ENCODE measurements at places on chromosomes 11 and 22.

DNA sequence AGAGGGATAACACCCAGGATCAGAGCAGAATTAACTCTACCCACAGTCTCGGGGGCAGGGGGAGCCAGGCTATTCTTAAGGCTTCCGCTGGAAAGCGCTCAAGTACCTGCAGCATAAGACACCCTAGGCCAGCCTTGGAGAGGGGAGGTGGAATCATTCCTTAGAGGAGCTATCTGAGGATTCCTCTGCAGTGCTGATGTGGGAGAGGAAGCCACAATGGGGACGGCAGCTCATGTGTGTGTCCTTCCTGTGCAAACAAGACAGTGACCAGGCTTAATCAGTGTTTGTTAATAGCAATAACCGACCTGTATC, 382.2 kb upstream of the CADM1 start:
- DNase-seq, result no peak

GRCh38 chr11:19080579-19080993, 20.1 kb upstream of the MRGPRX2 start:
- DNase-seq, result no peak

DNA sequence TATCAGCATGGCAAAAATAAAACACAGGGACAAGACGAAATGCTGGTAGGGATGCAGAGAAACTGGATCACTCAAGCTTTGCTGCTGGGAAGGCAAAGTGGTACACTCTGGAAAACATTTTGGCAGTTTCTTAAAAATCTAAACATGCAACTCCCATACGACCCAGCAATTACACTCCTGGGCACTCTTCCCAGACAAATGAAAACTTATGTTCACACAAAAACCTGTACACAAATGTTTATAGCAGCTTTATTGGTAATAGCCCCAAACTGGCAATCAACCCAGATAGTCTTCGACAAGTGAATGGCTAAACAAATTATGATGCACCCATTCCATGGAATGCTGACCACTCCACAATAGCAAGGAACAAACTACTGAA, 35.8 kb upstream of the PRR5 start:
- no peak for DNase-seq

DNA sequence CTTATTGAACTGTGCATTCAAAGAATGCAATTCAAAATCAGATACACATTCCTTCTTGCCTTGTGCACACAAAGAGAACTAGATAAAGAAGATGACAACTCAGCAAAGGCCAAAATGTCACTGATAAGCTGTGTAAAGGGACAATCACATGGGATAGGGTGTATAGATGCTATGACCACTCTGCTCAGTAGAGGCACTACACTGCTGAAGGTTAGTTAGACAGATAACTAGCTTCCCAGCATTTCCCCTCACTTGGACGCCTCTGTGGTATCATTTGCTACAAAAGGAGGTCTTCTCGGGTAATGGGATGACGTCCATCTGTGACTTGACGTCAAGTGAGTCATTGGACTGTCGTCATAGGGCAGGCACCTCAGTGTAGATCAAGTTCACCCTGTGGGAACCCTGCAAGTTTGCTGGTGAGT, 424.9 kb upstream of the CCDC90B start:
- no peak for DNase-seq

DNA sequence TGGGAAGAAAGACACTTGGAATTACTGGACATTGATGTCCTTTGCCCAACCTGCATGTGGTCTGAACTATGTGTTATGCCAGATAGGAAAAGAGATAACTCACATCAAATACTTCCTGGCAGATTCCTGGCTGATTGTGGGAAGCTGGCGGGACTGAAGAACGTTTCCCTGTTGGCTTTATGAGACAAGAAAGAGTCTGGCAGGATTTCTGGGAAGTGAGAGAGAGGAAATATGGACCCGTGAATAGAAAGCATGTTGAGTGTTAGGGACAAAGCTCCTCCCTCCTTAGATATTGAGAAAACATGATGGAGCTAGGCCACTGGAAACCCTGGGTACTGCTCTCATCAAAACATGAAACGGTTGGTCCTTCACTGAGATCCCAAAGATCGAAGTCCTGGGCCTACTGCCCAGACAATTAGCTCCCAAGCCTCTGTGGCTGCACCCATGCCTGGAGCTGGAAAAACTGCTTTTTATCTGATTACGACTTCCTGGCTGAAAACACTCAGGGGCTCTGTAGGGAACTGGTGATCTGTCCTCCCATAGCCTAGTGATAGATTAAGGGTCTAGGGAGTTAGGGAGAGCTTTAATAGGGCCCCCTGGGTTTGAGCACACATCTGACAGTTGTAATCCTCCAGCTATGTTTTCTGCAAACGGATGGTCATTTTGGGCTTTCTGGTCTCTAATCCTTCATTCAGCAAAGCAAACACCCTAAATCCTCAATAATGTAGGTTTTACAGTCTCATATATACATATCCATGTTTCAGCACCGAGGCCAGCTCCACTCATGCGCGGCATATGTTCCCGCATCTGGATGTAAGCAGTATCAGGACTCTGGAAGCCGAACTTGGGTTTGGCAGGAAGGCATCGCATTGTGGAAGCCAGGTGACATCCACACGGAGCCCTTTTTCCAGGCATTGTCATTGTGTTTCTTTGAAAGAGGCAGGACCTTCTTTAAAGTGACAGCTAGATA, 6.1 kb upstream of the B3GAT1 start:
- no peak for DNase-seq

GRCh38 chr11:19352072-19352770, 111.5 kb upstream of the E2F8 start:
- no peak for DNase-seq

- DNase-seq, result no peak
Measured at GRCh38 chr11:102396708-102397563, 49.9 kb downstream of the BIRC2 start.

DNA sequence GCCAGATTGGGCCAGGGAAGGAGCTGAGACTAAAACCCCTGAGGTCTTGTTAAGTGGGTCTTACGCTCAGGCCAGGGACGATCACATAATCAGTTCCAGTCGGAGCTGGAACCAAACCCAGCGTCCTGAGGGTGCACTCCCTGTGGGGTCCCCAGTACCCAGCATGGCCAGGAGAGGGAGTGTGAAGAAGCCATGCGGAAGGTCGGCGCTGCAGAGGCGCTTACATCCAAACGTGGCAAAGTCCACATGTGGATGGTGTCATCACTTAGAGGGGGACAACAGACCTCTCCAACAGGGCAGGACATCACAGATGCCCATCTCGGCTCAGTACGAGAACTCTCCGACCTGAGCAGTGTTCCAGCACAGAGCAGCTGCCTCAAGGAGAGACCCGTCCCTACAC, 8.3 kb downstream of the ATP5MGL start:
- no peak for DNase-seq

GRCh38 chr11:15971215-15971546, 385.2 kb downstream of the SOX6 start:
- DNase-seq, result no peak

DNA sequence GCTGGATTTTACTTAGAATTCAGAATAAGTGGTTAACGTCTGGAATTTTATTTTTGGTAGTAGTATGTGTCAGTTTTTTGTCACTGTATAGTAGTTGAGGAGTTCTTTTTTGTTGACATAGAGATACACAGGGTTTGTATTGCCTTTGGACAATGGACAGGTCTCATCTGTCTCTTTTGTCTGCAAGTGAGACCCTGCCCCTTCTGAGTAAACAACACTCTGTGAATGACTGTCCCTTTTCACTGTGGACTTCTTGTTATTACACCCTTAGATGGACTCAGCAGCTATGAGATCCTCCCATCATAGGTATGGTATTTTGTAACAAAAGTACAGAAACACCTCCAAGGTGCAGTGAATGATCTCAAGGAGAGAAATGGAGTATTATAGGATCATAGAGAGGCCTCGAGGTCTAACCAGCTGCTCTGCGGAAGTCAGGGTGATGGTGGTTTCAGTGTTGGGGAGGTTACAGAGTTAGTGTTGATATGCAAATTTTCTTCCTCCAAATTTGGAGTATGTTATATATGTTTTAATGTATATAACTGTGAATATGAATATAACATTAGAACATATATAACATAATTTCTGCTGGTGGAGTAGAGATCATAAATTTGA, 7.8 kb downstream of the PPP6R3 start:
- no peak for DNase-seq

- DNase-seq, result no peak
Measured at GRCh38 chr11:74333193-74333592, 21.8 kb upstream of the P4HA3 start.

DNA sequence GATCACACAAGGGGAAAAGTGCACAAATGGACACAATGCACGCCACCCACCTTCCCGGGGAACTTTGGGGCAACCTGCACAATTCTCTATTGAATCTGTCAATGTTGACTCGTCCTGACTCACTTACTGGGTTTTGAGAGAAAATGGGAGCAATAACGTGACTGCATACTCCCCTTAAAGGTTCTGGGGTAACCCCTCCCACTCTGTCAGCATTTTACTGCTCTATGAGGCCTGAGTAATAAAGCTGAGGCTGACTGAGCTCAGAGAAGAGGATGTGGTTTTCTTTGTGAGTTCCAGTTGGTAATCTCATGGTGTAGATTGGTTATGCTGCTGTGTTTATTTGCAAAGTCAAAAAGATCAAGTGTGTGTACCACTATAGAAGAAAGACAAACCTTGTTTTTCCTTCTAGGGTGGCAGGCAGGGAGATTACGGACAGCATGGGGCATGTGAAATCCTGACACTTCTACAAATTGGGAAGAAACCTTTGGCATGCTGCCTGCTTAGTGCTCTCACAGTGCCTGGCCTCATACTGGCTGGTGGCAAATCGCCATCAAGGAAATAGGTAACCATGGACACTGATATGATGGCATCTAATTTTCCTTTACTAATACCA, 16.1 kb upstream of the APOA1 start:
- DNase-seq, result no peak

DNA sequence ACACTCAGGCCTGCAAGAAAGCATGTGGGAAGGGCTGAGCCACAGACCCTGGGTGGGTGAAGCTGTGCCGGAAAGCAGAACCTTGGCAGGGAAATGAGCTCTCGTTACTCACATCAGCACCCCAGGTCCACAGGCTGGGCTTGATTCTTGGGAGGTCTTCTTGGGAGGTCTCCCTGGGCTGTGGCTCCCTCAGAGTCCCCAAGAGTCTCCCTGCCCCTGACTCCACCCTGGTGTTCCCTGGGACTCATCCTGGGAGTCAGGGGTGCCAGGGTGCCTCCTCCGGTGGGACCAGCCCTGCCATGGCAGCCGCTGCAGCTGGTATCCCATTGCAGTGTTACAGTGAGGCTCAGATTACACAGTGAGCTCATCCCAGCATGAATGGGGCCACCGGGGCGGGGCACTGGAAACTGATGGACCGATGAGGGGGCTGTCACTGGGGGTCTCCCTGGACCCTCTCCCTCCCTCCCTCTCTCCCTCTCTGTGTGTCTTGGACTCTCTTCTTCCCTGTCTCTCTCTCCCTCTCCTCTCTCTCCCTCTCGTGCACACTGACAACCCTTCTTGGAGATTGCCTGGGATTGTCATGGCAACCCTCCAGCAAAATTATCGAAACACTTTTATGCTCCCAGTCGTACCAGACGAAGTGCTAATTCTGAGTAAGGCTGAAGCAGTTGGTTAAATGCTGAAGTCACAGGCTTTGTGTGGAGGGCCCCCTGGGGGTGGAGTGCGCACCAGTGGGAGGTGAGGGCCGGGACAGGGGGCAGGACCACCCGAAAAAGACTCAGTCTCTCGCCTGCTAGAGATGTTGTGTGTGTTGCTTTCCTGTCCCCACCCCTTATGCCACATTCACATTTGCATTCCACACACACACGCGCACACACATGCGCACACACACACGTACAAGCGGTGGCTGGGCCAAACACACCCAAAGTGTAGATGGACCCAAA, 8.6 kb upstream of the C11orf96 start:
- DNase-seq, result no peak

DNA sequence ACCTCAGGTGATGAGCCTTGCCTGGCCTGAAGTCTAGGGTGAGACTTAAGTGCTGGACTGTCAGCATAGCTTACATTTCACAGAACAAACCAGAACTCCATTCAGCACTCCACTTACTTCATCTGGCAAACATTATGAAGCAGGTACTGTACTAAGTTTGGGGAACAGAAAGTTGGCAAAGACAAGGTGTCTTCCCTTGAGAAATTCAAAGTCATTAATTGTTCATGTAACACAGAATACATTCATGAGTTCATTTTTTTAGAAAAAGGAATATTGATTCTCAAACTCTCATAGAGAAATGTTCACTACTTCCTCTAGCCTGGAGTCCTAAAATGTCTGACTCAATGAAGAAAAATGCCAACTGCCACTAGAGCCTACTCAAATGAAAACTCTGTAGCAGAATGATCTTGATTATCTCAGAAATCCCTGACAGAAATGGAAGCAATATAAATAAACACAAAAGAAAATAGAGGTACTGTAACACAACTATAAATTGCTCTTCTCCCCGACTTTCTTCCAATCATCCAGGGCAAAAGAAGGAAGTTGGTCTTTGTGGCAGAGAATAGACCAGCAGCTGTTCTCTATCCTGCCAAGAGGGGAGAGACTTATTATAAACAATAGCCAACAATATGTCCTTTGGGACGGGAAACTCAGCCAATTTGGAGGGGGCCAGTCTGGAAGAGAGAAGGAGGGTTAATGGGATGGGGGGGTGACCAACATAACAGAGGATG, 129.2 kb upstream of the MTMR2 start:
- no peak for DNase-seq

DNA sequence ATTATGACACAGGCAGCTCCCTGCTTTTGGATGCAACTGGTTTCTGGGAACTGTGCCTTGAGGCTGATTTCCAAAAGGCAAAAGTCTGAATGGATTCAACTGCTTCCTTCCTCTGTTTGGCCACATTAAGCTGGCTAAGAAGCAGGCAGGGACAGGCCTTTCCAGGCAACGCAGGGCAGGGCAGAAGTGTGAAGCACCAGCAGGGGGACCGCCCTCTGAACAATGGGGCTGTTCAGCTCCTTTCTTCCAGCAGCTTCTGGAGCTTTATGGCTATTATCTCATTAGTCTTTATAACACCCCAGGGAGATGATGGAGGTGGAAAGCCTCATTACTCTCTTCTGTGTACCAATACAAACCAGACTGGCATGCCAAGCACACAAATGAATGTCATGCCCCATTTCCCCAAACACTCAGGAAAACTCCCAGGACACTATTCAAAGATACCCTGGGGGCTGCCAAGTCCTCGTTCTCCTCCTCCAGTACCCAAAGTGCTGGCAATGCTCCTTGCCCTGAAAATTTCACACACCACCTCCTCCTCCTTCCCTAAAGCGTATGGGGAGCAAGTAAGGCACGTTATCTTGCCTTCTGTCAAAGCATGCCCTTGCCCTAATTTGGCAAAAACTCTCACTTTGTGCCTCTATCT, 21.3 kb downstream of the MORC2 start:
- DNase-seq, result peak; percentile 93

GRCh38 chr11:116224154-116224888, 548.5 kb downstream of the BUD13 start:
- DNase-seq, result no peak

- no peak for DNase-seq
Measured at GRCh38 chr22:29144786-29145160, 60.9 kb upstream of the EMID1 start.
